Cardiac septum (tissue), 1 donor: ENCODE measurements at places on chromosomes 7 and 10.

DNA sequence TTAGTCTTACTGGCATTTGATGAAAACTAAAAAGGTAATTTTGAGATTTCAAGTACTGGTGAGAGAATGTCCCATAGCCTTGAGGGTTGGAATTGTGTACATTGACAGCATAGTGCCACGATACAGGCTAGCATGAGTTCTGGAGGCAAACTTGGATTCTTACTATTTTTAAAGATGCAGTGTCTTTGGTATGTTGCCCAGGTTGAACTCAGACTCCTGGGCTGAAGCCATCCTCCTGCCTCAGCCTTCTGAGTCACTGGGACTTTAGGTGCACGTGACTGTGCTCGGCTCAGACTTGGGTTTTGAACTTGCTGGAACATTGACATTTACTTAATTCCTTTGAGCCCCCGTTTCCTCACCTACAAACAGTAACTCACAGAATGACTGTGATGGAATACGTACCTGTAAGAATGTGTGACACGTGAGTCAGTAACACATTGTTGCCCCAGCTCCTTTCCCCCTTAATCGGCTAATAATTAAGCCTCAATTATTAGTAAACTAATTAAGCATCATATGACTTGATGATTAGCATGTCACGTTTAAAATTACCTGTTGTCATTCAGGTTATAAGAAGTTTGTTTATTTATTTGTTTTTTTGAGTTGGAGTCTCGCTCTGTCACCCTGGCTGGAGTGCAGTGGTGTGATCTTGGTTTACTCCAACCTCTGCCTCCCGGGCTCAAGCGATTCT, 10.6 kb downstream of the DNAJB6 start:
- DNase-seq, result no peak

DNA sequence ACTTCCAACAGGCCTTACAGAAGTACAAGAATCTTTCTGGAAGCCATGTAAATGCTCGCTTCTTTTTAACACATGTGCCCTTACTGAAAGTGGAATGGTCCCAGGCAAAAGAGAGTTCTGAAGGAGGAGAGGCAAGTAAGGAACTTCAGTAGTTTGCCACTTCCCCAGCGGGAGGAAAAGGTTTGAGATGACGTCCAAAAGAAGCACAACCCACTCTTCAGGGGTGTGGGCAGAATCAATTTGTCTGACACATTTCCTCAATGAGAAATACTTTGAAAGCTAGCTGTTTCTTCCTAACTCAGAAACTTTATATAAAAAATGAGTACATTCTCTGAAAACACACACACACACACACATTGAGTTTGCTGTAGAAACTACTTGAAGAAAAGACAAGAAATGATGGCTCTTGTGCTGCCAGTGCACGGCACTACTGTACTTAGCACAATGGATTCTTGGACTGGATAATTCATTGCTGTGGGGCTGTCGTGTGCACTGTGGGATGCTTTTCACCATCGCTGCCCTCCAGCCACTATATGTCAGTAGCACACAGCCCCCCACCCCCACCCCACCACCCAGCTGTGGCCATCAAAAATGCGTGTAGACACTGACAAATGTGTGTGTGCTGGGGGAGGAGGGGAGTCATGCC, 183.0 kb downstream of the SRPK2 start:
- no peak for DNase-seq

DNA sequence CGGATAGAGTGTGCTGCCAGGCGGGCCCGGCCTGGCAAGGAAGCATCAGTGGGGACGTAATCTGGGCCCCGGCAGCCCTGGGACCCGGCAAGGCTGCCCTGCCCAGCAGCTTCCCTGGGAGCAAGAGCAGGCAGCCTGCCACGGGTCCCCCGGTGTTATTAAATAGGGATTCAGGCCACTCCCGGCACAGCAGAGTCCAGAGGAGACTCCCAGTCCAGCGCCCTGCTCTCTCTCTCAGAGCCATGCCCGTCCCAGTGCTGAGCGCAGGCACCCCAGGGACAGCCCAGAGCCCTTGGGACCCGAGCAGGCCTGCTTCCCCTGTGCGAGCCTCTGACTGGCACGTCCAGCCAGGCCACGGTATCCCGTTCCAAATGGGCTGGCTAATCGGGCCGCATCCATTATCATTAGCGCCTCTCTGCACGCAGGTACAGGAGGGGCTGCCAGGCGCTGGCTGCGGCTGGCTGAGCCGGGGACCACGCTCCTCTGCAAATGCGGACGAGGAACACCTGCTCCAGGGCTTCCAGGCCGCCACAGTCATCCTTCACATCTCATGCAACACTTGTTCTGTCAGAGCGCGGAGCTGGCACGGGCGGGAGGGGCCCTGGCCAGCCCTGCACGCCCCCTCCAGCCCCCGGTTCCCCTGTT, 344.2 kb upstream of the MKI67 start:
- no peak for DNase-seq

GRCh38 chr10:93482145-93482834, at the start of gene MYOF:
Gene MYOF (minus strand): TSS chr10:93482334. CDS start chr10:93482194, 140 bp downstream.
- no peak for DNase-seq

DNA sequence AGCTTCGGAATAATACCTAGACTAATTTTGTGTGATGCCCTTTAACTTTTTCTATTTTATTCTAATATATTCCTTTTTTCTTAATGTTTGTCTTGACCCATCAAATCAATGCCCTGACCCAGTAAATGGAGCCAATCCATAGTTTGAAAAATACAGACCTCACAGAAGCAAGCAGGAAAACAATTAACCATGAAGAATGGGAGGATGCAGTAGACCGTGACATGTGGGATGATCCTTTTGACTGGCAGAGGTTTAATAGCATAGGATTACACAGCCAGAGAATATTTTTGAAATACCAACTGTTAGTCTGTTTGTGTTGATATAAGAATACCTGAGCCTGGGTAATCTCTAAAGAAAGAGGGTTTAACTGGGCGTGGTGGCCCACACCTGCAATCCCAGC, 142.6 kb upstream of the NEBL start:
- no peak for DNase-seq

DNA sequence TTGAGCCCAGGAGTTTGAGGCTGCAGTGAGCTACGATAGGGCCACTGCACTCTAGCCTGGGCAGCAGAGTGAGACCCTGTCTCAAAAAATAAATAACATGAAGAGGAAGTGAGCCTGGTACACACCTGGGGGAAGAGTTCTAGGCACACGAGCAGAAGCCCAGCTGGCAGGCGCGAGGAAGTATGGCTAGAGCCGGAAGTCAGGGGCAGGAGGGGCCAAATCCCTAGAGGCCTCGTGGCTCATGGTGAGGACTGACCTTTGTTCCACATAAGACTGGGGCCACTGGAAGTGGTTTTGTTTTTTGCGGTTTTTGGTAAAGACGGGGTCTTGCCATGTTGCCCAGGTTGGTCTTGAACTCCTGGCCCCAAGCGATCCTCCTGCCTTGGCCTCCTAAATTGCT, 117.6 kb downstream of the HIP1 start:
- no peak for DNase-seq

- DNase-seq, result peak; percentile 59
Observed at GRCh38 chr7:152866791-152867501, 107.4 kb downstream of the ACTR3B start.

GRCh38 chr7:5431560-5432015, 8.0 kb upstream of the TNRC18 start:
- DNase-seq, result no peak

DNA sequence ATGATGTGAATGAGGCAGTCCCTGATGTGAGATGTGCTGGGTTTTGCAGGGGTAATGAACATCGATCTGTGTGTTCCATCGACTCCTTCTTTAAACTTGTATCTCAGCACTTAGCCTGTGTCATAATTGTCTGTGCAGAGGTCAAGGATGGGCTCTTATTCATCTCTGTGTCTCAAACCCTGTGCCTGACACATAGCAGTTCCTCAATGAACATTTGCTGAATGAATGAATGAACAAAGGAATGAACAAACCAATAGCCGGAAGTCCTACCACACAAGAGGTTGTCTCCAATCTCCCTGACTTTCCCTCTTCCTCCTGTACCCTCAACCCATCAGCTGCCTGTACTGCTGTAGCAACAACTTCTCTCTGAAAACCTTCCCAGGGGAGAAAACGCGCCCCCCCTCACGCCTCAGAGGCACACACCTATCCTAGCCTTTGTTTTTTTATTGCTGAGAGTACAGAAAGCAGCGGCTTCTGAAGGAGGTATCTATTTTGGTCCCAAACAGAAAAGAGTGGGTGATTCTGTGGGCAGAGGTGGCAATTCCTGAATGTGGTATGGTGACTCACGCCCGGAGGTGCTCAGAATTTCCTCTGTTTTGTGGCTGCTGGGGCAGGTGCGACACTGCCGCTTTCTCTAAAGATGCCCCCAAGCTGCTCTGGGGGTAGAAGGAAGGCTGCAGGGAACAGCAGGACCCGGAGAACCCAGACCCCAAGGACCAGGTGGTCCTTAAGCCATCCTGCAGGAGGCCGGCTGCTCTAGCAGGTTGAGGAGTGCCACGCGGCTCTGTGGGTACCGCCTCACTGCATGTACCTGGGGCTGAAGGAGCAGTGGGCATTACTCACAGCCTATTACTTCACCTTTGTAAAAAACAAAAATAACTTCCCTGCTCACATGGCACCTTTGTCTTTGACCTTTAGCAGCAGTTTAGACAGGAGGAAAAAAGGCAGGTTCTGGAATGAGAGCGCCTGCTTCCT, 9.6 kb downstream of the IL2RA start:
- DNase-seq, result peak; percentile 72

GRCh38 chr7:100444311-100445278, 8.3 kb upstream of the PPP1R35 start:
- DNase-seq, result peak; percentile 77

- peak; percentile 62 for DNase-seq
Observed at GRCh38 chr10:133167693-133168616, 7.9 kb downstream of the KNDC1 start.
